Renal pelvis (tissue), 12 donors: ENCODE measurements at places on chromosomes 6 and 20. TPM values are rescaled to one million over a fixed set of nuclear protein-coding genes. Genes with fewer than 3 reads are reported as not detected.

Gene RNF5
- polyA plus RNA-seq, result 110 TPM

Gene MPC1
- 74.5 TPM for polyA plus RNA-seq

Gene PRIM2
- 17.8 TPM for polyA plus RNA-seq

Gene NT5E
- polyA plus RNA-seq, result 4.4 TPM

Gene NUS1
- polyA plus RNA-seq, result 47.1 TPM

Gene COL21A1
- 105 TPM for polyA plus RNA-seq

Gene IYD
- polyA plus RNA-seq, result 5.7 TPM

Gene PGC
- polyA plus RNA-seq, result not detected

Gene EYA4
- polyA plus RNA-seq, result 16.3 TPM

Gene RAD21L1
- polyA plus RNA-seq, result not detected

Gene DEFB125
- not detected for polyA plus RNA-seq

Gene PET117
- 15.8 TPM for polyA plus RNA-seq

Gene MYCT1
- polyA plus RNA-seq, result 13.1 TPM

Gene TFAP2A
- polyA plus RNA-seq, result 39.8 TPM

Gene SCGN
- 0.22 TPM for polyA plus RNA-seq

Gene EEF1A2
- polyA plus RNA-seq, result 2.4 TPM

Gene ROMO1
- polyA plus RNA-seq, result 91.1 TPM

Gene HLA-F
- polyA plus RNA-seq, result 4.6 TPM

Gene FRK
- 3.5 TPM for polyA plus RNA-seq

Gene SAMD10
- polyA plus RNA-seq, result 11.1 TPM

Gene SSTR4
- not detected for polyA plus RNA-seq

Gene PPIL1
- polyA plus RNA-seq, result 48.4 TPM

Gene ZBTB46
- polyA plus RNA-seq, result 16.8 TPM

Gene LY6G6C
- 0.69 TPM for polyA plus RNA-seq

Gene ECT2L
- polyA plus RNA-seq, result 0.43 TPM

Gene MEP1A
- not detected for polyA plus RNA-seq

Gene PAK5
- 0.49 TPM for polyA plus RNA-seq

Gene NKX2-4
- not detected for polyA plus RNA-seq

Gene CLVS2
- polyA plus RNA-seq, result 0.24 TPM

Gene ADAM33
- polyA plus RNA-seq, result 6.3 TPM

Gene MYB
- 5.7 TPM for polyA plus RNA-seq
